Psoas muscle (tissue), 8 donors: ENCODE measurements at places on chromosomes 6 and 20. TPM values are rescaled to one million over a fixed set of nuclear protein-coding genes. Genes with fewer than 3 reads are reported as not detected.

The TGM3 gene
- not detected for total RNA-seq

The LEMD2 gene
- 22.5 TPM for total RNA-seq

The UST gene
- total RNA-seq: 2.0 TPM

The PKHD1 gene
- total RNA-seq: 0.04 TPM

The SLC16A10 gene
- total RNA-seq: 106 TPM

The LRRN4 gene
- total RNA-seq: 0.10 TPM

The PHACTR1 gene
- 3.0 TPM for total RNA-seq

The TRIM10 gene
- total RNA-seq: 0.10 TPM

The POPDC3 gene
- 170 TPM for total RNA-seq

The PNPLA1 gene
- not detected for total RNA-seq

The GJA10 gene
- total RNA-seq: not detected

The ERVFRD-1 gene
- not detected for total RNA-seq

DNA sequence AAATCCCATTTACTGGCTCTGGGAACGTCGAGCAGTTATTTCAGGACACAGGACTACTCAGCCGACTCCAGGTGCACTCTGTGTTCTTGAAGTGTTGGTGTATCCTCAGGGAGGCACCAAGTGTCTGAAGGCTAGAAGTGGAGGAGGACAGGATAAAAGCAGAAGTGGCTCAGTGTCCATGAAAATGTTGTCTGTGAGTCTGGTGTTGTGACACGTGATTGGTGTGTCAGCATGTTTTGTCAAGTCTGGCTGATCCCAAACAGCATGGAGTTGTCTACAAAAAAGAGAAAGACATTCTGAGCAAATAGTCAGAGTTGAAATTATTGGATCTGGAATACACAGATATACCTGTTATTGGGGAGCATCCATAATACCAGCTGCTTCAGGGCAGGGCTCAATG is 30.3 kb downstream of the SCGN start:
- no peak for DNase-seq

- DNase-seq: no peak
These were observed 485.9 kb downstream of the EYS start for GRCh38 chr6:65221153-65221552.

DNA sequence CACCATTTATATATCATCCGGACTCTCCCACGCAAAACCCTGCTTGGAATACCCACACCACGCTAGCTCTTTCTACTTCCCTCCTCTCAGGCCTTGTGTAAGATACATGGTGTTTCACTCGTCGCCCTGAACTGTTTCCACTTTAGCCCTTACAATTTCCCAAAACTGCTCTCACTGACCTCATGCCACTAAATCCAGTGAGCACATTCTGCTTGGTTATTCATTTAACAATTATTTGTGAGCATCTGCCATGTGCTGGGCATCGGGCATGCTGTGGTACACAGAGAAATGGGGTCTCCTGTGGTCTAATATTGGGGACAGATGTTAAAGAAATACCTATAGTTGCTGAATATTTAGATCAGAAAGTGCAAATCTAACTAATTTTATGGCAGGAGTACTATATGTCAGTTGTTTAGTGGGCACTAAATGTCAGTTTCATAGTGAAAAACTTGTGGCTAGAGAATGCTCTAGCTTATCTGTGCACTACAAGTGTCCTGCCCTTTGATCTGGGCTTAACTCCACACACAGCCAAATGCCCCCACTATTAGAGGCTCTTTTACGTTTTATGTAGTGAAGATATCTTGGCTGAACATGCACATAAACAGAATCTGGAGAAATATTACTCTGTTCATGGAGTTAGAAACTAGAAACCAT is 41.0 kb downstream of the PLEKHG1 start:
- no peak for DNase-seq

GRCh38 chr6:35202066-35202546 is 11.7 kb upstream of the SCUBE3 start:
- no peak for DNase-seq

DNA sequence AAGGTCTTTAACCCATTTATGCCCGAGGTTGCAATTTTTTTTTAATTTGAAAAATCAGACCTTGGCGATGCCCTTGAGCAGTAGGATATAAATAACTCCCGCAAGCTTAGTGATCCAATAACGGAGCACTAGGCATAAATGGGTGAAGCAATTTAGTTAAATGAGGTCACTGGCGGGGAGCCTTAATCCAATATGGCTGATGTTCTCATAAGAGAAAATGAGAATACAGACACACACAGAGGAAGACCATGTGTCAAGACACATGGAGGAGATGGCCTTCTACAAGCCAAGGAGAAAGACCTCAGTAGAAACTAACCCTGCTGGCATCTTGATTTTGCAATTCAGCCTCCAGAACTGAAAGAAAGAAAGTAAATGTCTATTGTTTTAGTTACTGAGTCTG is 735 bp downstream of the SIRPG start:
- DNase-seq: no peak

DNA sequence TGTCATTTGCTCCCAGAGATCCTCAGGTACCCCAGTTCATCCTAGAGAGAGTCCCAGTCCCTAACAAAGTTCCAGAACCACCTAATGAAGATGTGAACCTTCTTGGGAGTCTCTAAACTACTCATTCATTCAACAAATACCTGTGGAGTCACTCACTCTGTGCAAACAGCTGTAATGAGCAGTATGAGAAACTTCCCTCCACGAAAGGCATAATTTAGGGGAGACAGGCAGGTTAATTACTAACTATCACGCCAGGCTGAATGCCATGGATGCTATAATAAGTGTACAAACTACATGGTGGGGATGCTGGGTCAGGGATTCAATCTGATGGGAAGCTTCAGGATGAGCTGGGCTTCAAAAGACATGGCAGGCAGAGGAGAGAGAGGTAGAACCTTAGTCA is 70.1 kb upstream of the AFDN start:
- no peak for DNase-seq

DNA sequence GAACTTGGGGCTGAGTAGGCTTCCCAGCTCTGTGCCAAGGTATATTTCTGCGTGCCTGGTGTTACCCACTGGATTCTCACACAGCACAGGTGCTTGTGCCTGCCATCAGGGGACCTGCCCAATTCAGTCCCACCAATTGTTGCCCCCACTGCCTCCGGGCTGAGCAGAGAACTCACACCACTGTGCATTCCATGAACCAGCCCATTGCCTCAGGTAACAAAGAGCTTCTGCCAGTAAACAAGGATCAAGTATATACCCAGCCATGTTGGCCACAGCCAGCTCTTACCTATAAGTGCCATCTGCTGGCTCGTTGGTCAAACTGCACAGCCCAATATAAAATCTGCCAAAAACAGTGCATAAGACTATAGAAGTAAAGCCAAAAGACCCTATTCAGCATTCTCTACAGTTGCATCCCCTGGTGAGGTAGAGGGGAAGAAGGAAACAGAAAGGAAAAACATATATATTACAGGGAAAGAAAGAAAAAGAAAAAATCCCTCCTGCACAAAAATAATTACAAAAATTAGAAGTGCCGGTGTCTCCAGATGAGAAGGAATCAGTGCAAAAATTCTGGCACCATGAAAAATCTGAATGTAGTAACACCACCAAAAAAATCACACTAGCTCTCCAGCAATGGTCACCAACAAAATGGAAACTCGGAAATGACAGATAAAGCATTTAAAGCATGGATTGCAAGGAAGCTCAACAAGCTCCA is 241.4 kb downstream of the IBTK start:
- no peak for DNase-seq

GRCh38 chr6:36633370-36633769 is 39.2 kb downstream of the SRSF3 start:
- DNase-seq: no peak

DNA sequence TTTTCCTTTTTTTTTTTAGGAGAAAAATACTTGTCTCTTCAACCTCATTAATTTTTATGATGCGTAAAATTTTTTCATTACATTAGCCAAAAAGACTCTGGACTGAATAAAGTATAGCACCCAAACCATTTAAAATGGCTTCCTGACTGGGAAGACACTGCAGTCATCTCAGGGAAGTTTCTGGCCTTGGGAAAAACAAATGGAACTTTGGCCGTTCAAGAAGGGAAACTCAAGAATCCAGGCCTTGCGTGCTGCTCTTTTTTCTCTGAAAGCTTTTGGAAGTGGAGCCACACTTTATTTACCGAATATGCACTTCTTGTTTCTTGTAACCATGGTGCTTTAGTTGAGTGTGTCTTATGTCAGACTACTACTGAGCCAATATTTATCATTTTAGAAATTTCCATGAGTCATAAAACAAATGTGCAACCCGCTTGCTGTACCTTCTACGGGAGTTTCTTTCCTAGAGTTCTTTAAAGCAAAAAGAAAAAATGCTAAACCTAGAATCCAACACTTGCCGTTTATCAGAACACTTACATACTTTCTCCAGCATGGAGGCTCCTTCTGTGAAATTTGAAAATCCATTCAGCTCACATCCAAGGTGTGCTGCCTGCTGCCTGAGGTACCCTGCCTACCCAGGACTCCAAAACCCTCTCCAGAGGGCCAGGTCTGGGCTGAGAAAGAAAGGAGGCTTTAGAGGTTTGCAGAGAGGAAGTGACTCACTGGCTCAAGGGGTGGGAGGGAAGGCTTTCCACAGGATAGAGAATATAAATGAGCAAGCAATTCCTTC is 11.5 kb upstream of the DSTN start:
- DNase-seq: no peak

DNA sequence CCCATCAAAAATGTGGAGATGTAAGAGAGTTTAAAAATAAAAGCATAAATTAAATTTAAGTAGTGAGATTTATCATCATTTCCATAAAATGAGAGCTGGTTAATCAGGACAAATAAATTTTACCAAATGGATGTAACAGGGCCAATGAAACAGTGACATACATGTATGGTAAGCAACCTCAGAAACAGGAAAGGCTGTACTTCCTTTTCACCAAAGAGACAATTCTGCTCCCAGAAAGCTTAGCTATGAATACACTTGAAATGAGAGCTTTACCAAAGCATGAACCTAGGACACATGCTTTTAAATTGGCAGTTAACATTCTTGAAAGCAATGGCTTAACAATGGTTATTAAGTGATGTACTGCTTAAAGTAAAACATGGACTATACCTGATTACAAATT is 12.1 kb upstream of the UBE2J1 start:
- DNase-seq: no peak

DNA sequence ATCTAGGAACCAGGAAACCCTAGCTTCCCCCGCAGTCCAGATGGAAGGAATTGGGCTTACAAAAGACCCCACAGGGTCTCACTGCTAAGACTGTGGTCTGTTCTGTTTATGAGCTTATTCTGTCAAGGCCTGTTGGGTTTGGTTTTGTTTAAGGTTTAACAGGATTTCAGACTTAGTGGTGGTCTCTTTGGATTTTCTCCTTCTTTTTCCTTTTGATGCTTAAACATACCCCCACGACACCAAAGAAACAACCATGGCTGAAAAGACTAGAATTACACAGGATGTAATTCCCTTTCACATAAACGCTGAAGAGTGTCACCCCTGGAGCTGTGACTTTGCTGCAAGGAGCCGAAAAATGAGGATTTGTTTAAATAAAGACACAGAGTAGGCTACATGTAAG is 408.6 kb downstream of the PREX1 start:
- no peak for DNase-seq

DNA sequence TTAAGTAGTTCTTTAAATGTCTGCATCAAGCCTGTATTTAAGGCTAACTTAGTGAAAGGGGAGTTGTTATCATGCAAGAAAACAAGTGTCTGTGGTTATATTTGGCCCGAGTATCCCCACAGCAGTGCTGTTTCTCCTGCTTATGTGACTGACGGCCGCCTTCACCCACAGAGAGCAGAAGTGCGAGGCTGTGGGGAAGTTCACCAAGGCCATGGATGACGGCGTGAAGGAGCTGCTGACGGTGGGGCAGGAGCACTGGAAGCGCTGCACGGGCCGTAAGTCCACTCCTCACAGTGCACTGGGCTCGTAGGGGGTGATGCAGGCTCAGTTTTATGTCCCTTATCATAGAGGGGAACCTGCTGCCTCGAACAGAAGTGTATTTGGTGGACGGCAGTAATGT is 53.2 kb upstream of the SYNJ2 start:
- DNase-seq: no peak

DNA sequence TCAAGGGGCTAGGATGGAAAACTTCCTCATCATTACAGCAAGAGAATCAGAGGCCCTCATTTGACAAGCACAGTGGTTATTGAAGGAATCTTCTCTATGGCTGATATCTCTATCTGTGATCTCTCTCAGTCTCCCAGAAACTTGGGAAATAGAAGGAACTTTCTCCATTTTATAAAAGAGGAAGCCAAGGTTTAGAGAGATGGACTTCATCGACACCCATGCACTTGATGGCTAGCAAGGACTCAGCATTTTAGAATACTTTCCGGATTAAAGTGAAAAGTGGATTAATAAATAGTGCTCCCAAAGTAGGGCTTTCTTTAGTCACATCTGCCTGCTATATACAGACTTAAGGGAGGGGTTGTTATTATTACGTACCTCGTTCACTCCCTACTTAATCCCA is 34.2 kb upstream of the TGM3 start:
- no peak for DNase-seq

DNA sequence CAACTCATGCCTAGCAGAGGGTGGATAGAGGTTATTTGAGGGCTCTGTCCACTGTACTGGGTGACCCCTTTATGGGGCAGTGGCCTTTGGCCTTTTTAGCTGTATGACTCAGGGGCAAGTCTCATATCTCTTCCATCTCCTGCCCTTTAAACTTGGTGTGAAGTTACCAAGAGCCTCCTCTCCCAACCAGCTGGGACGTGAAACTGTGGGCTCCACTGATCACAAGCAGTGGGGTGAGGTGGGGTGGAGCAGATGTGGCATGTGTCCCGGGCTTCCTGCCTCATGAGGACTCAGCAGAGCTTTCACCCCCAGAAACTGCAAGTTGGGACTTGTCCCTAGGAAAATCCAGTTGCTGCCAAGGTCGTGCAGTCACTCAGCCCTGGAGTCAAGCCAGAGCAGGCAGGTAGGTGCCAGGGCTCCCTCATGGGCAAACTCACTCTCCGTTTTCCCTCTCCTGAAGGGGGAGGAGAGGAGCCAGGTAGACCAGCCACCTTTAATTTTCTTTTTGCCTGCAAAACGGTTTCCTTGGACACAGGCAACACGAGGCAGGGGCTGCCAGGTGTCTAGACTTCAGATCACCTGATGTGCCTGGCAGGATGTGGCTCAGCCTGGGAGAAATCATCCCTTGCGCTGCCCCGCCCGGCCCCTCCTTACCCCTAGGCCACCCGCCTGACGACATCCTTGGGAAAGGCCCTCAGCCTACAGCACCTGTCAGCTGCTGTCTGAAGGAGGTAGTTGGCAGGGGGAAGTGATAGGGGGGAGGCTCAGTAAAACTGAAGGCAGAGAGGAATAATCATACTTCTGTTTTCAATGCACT is 4.0 kb downstream of the CDKN1A start:
- DNase-seq: peak; percentile 71

GRCh38 chr6:63509652-63510352 is 62.5 kb upstream of the LOC128125822 start:
- peak; percentile 66 for DNase-seq

GRCh38 chr6:11656491-11656890 is 118.9 kb downstream of the TMEM170B start:
- DNase-seq: no peak

GRCh38 chr20:34953960-34954359 is 1.6 kb downstream of the GSS start:
- DNase-seq: no peak

DNA sequence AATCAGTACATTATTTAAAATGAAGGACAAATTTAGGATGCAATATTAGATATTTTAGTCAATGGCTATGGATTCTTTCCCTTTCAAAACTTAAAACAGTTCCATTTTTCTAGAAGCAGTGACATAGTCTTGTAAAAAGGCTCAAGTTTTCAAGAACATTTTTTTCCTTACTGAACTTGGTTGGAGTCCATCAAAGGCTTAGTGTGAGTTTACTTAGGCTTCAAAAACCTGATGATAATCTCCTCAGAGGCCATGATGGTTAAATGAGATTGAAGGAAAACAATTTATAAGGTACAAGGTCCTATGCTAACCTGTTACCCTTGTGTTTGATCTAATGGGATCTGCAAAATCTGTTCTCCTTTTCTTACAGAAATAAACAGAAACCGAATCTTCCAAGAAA is 531.8 kb downstream of the UTRN start:
- no peak for DNase-seq
